Fibroblast of skin of scalp (primary cell): ENCODE measurements at places on chromosomes 3 and 15.

DNA sequence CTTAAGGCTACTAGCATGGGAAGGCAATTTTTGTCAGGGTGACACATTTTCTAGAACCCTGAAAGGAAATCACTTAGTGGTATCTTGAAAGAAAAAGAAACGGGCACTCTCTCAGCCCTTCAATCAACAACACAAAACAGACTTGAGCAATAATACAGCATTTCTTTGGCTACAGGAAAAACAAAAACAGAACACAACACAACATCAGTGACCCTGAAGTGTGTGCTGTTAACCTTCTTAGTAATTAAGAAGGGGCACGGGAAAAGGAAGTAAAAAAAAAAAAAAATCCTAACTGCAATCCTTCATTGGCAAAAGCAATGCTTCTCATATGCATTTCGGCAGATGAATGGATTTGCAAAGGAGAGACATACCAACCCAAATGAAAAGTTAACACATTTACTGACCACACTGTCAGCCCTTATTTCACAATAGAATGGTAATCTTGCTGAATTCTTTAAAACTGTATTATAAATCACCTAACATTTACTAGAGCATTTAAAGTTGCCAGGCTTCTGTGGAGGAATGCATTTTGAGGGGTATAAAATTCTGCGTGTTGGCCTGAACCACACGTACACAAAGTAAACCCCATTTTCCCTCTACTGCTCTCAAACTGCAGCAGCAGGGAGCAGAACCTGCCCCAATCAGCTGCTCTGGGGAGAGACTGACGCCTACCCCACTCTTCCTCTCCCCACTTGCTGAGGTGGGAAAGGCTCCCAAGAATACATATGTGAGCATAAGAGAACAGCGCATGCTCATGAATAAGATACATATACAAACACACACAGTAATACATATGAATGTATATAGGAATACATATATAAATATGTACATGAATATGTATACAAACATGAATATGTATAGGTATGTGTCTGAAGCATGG, 198.5 kb downstream of the FOXP1 start:
- DNase-seq, result no peak

- DNase-seq, result no peak
Measured at GRCh38 chr15:61318301-61318700, 89.2 kb upstream of the RORA start.

DNA sequence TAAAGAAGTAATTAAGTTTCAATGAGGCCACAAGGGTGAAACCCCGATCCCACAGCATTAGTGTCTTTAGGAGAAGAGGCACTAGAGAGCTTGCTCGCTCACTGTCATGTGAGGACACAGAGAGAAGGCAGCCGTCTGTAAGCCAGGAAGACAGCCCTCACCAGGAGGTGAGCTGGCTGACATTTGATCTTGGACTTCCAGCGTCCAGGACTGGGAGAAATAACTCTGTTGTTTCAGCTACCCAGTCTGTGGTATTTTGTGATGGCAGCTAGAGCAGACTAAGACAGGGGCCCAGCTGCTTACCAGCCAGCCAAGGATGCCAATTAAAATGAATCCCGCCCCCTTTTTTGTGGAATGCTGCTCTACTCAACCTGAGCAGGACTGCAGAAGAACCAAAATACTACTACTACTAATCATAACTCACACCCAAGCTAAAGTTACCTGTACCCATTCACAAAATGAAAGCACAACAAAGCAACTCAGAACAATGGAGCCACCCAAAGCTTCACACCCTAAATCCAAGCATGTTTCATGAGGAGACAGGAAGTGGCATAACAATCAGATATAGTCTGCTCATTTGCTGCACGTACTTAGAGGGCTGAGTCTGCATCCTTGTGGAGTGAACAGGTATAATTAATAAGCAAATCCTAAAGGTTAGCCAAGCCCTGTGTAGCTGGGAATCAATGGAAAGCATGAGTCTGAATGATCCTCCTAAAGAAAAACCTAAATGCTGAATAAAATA, 35.6 kb upstream of the RHCG start:
- no peak for DNase-seq

GRCh38 chr15:85030301-85030929, 48.8 kb downstream of the PDE8A start:
- DNase-seq, result peak; percentile 51

DNA sequence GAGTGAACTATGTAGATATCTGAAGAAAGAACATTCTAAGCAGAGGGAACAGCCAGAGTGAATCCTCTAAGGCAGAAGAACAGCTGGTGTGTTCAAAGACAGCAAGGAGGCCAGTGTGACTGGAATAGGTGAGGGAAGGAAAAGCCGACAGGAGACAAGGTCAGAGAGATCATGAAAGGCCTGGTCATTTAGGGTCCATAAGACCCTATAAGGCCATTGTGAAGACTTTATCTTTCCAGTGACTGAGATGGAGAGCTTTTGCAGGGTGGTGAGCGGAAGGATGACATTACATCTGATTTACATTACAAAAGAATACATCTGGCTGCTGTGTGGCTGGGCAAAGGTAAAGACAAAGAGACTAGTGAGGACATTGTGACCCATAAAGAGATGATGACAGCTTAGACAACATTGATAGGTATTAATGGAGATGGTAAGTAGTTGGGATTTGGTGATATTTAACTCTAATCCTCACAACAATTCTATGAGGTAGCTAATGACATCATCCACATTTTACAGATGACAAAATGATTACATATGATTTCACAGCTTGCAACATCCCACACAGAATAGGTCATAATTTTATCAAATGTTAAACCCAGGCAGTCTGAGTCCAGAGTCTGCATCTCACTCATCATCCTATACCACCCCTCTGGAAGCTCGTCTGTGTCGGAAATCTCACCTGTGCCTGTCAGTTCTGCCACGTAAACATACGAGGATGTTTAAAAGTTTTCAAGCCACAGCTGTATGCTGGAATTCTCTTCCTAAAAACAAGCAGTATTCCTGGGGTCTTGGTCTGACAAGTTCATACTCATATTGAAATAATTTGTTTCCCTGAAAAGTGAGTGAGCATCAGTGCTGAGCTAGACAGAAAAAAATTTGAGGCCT, 70.2 kb upstream of the PIK3R4 start:
- DNase-seq, result no peak

- DNase-seq, result peak; percentile 77
Measured at GRCh38 chr3:62601238-62602070, 228.1 kb upstream of the FEZF2 start.

- no peak for DNase-seq
Measured at GRCh38 chr15:68734352-68734751, 86.3 kb downstream of the ANP32A start.

- DNase-seq, result no peak
Measured at GRCh38 chr15:43107751-43108150, 1.9 kb upstream of the UBR1 start.

DNA sequence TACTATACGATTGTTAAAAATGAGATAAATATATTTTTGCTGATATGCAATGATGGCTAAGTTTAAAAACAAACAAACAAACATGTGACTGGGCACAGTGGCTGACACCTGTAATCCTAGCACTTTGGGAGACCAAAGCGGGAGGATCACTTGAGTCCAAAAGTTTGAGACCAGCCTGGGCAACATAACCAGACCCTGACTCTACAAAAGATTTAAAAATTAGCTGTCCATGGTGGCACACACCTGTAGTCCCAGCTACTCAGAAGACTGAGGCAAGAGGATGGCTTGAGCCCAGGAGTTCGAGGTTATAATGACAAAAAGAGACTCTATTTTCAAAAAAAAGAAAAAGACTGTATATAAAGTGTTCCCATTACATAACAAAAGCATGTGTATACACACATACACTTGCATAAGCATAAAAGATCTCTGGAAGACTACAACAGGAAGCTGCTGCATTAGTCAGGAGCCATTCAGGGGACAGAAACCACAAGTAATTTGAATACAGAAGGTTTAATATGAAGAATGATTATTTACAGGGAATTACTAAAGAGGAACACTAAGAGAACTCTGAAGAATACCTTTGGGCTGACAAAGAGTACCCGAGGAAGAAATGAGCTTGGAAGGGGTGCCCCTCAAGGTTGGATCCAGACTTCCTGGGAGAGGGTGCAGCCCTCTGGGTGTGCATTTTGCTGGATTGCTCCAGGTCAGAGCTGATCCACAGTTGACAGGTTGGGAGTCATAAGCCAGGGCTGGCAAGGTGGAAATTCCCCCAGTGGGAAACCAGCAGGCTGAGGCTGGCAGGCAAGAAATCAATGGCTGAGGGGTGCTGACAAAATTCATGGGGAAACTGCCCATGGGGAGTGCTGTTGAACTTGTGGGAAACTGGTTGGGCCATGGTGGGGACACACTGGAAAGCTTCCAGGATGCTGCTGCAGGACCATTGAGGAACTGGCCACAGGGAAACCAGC, 9.3 kb upstream of the TM4SF18 start:
- peak; percentile 71 for DNase-seq

DNA sequence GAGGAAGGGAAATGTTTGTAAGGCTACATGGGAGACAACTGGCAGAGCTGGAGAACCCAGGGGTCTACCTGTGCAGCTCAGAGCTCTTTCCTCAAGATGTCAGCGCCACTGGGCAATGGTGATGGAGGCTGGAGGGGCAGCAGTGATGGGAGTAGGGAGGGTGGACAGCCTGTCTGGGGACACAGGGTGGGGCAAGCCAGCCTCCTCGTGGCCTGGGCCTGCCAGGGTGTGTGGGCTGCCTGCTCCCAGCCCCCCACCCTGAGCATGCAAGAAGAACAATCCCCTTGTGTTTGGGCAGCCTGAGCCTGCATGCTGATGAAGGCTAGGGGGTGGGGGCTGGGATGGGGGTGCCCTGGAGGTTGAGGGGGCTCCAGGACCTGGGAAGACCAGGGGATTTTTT, 1.2 kb downstream of the PCBP4 start:
- DNase-seq, result no peak

- no peak for DNase-seq
Measured at GRCh38 chr15:81483496-81483895, 109.5 kb upstream of the TMC3 start.

- DNase-seq, result peak; percentile 51
Measured at GRCh38 chr3:165185707-165186327, 10.4 kb downstream of the SLITRK3 start.

DNA sequence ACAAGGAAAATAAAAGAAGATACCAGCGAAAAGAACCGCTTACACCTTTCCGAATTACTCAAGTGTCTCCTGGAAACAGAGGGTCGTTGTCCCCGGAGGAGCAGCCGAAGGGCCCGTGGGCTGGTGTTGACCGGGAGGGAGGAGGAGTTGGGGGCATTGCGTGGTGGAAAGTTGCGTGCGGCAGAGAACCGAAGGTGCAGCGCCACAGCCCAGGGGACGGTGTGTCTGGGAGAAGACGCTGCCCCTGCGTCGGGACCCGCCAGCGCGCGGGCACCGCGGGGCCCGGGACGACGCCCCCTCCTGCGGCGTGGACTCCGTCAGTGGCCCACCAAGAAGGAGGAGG, 325 bp downstream of the ALCAM start:
- no peak for DNase-seq

DNA sequence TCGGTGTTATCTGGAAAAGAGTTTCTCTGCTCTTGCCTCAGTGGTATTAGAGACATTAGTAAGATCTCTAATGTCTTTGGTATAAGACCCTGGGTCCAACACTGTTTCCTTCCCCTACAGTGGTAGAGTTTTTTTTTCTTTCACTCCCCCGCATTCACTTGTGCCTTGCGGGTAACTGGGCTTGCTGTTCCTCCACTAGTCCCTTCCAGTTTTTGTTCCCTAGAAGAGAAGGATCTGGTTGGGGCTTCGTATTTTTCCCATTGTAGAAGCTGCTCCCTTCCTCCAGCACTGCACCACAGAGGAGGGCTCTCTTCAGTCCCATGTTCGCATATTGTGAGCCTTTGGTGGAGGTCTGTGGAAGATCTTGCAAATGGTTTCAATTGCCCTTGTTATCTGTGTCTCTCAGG, 13.7 kb downstream of the CTDSPL2 start:
- no peak for DNase-seq

DNA sequence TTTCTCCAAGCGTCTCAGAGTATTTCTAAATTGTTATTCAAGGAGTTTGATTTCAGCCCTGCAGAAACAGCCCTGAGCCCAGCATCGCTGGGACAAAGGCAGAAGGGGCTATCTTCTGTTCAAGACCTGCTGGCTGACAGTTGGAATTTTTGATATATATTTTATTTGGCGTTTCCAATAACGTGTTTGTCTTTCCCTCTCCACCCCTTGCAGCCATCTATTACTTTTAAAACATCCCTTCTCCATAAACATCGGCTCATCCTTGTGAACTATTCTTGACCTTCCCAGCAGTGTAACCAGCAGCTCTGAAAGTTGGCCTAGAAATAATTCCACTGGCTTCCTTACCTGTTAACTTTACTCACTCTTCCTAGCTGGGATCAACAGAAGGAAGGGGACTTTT, 5.5 kb upstream of the MEIS2 start:
- DNase-seq, result no peak

DNA sequence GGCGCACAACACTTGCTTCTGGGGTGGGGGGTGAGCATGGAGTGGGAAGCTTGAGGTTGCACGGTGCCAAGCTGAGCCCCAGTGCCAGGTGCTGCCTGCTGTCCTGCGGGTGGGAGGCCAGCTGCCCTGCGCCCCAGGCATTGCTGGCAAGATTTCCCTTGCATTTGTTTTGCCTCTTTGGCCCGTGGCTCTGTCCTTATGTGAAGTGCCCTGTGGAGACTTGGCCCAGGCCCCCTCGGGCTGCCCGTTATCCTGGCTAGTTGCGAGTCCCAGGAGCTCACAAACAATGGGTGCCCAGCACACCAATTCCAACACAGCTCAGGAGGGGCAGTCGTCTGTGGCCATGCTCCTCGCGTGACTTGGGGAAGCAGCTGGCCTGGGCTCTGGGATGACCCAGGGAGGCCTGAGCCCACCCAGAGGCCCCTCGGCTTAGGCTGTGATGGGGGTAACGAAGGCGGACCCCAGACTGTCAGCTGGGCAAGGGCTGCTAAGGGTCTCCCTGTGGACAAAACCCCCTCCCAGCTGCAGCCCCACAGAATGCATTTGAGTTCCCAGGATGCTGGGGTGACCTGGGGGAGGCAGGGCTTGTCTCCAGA, 5.9 kb downstream of the C3orf22 start:
- no peak for DNase-seq

GRCh38 chr15:81783586-81783985, 262.2 kb downstream of the MEX3B start:
- no peak for DNase-seq

- DNase-seq, result no peak
Measured at GRCh38 chr3:113002679-113003078, 11.9 kb downstream of the GTPBP8 start.

- no peak for DNase-seq
Measured at GRCh38 chr3:129046732-129047552, 13.6 kb upstream of the GP9 start.

DNA sequence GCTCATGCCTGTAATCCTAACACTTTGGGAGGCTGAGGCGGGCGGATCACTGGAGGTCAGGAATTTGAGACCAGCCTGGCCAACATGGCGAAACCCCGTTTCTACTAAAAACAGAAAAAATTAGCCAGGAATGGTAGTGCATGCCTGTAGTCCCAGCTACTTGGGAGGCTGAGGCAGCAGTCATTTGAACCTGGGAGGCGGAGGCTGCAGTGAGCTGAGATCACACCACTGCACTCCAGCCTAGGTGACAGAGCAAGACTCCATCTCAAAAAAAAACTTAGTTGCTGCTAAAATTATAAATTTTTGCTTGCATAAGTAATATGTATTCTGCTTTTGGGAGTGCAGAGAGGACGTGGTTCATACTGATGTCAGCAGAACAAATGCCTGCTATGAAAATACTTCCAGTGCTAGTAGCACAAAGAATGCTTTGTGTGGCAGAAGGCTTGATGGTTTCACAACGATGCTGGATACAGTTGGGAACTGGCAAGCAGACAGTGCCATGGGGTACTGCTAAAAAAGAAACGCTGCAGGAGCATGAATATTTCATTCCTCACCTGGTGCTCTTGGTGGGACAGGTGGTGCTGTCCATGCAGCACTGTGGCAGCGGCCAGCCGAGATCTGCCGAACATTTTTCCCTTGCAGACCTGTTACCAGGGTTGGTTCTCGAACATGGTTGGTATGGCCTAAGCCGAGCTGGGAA, 31.1 kb downstream of the FBXL22 start:
- no peak for DNase-seq
